ENCODE measurements at places on chromosomes 4 and X.

GRCh38 chrX:35090801-35091200 lies 148.2 kb downstream of the FAM47B start:
- DNase-seq: no peak

DNA sequence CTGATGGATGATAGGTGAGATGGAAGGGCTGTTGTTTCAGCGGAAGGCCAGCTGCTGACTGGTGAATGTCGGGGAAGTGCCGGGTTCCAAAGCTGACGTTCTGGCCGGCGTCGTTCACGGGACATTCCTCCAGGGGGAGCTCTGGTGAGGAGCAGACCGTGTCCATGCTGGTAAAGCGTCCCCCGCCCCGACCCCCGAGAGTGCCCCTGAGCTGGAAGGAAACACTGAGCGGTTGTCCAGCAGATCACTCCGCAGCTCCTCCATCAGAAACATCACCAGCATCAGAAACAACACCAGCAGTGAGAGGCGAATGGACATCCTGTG lies 18.6 kb upstream of the ADRA2C start:
- no peak for DNase-seq

- no peak for DNase-seq
Measured at GRCh38 chrX:275476-275966, 5.7 kb upstream of the PLCXD1 start.

GRCh38 chrX:121666171-121666570 lies 618.8 kb downstream of the GLUD2 start:
- no peak for DNase-seq

GRCh38 chrX:22338740-22339139 lies 66.0 kb downstream of the CBLL2 start:
- no peak for DNase-seq

- DNase-seq: no peak
Measured at GRCh38 chr4:108839333-108839732, 76.5 kb upstream of the ETNPPL start.

DNA sequence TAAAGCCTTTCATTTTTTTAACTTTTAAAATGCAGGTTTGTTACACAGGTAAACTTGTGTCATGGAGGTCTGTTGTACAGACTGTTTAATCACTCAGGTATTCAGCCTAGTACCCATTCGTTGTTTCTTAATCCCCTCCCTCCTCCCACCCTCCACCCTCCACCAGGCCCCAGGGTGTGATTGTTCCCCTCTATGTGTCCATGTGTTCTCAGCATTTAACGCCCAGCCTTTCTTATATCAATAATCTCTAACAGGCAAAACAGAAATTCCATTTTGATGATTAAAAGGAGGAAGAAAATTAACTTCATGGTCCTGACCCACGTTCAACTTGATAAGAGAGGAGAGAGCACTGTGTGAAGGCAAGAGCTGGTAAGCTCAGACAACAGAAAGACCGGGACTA lies 75.1 kb downstream of the TSPAN5 start:
- no peak for DNase-seq

DNA sequence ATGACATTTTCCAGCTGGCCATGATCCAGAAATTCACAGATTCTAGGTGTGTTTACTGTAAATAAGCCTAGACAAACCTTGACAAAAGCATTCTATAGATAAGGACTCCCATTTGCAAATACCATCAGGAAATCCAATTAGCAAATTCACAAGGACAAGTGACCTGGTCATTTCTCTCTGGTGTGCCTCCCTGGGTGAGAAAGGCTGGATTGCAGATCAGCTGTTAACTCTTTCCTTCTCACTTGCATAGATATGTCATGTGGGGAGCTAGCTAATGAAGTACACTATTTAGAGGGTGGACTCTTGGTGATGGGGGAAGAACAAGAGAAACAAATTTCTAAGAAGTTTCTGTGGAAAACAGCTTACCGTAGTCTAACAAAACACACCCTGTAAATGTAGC lies 58.9 kb downstream of the MOSPD2 start:
- DNase-seq: no peak

GRCh38 chrX:43148305-43148704 lies 370.3 kb upstream of the PPP1R2C start:
- no peak for DNase-seq

Measured in activated T-helper 9 cell treated with anti-CD3 and anti-CD28 coated beads, Interleukin-2, amount 50 U/mL, for 16 hours (primary cell).